ENCODE measurements at places on chromosomes 2 and 18.
A peak's percentile ranks its signal among the peaks of the same experiment; 100 is the strongest.

GRCh38 chr2:29105375-29105774, 9.8 kb upstream of the CLIP4 start:
- no peak for DNase-seq

GRCh38 chr2:159716857-159717256, 4.6 kb downstream of the MARCHF7 start:
- DNase-seq = no peak

DNA sequence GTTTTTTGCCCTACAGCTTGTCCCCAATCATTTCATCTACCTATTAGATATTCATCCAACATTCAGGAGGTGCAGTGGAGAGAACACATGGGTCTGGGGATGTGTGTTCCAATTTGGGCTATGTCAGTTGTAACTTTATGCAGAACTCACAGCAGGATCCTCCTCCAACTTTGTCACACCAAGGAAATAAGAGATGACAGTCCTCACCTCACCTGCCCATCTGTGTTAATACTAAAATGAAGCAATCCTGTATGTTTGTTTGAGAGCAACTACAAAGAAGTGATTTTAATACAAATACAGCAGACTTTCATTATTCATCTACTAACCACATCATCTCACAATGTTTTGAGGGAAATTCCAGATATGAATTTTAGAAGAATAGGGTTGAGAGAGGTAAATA, 126.7 kb downstream of the ARHGAP15 start:
- no peak for DNase-seq

DNA sequence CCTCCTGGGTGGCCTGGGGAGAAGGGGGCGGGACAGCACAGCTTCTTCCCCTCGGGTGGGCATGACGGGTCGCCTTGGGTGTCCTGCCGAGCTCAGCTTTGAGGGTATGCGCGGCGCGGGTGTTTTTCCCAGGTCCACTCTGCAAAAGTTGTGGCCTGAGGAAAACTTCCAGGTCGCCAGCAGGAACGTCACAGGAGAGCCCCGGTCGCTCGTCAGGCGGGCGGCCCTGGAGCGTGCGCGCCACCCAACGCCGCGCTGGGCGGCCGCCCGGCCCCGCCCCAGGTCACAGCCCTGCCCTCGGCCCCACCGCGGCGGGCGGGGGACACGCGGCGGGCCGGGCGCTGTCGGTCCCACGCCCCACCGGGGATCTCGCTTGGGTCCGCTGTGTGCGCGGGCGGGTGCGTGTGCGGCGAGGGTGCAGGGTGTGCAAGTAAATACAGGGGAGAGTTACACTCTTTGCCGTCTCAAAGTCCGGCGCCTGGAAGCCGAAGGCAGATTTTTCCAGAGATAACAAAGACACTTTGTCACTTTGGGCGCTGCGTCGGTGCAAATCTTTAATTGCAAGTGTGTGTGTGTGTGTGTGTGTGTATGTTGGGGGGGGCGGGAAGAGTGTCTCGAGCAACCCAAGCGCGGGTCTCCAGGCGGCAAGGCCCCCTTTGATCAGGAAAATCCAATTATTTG, 616 bp upstream of the SP5 start:
- no peak for DNase-seq

DNA sequence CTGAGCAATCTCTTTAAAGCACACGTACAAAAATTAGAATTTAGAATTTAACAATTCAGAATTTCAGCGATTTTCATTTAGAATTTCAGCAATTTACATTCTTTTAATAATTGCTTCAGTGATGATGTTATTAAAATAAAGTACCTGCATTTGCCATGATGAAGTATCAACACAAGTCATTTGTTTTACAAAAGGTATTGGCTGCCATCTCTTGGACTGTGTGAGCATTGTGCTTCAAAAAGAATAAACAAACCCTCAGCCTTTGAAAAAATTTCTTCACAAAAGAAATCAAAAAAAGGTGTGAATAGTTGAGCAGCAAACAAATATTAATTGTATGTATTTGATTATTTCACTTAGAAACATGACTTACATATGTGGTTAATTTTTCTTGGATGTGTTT, 27.1 kb upstream of the ZC3H15 start:
- no peak for DNase-seq

- no peak for DNase-seq
Observed at GRCh38 chr2:218984239-218985020, 554 bp downstream of the FEV start.

DNA sequence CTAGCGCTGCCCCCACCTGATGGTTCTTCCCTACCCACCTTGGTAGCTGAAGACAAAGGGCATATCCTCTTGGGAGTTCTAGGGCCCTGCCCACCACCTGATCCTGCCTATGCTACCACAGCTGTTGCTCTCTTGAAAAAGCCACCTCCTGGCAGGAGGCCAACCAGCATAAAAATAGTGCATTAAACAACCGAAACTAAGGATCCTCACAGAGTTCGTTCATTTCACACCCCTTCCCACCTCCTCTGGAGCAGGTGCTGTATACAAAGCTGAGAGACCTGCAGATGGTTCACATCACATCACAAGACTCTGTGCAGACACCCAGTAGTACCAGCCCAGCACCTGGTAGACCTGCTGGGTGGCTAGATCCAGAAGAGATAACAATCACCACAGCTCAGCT, 1348.0 kb upstream of the TMEFF2 start:
- DNase-seq = no peak

DNA sequence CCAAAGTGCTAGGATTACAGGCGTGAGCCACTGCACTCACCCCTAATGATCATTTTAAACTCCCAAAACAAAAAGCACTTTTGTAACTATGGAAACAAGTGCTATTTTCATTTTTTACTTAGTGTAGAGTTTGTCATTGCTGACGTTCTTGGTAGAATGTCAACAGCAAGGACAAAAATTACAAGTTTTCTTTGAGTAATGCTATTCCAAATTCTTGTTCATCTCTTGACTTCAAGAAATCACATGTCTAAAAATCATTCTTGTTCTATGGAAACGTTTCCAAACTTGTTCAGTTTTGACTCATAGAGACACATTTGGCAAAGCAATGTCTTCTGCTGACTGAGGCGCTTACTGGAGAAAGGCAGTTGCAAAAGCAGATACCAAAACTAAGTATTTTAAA, 82.6 kb downstream of the MBP start:
- DNase-seq = no peak

DNA sequence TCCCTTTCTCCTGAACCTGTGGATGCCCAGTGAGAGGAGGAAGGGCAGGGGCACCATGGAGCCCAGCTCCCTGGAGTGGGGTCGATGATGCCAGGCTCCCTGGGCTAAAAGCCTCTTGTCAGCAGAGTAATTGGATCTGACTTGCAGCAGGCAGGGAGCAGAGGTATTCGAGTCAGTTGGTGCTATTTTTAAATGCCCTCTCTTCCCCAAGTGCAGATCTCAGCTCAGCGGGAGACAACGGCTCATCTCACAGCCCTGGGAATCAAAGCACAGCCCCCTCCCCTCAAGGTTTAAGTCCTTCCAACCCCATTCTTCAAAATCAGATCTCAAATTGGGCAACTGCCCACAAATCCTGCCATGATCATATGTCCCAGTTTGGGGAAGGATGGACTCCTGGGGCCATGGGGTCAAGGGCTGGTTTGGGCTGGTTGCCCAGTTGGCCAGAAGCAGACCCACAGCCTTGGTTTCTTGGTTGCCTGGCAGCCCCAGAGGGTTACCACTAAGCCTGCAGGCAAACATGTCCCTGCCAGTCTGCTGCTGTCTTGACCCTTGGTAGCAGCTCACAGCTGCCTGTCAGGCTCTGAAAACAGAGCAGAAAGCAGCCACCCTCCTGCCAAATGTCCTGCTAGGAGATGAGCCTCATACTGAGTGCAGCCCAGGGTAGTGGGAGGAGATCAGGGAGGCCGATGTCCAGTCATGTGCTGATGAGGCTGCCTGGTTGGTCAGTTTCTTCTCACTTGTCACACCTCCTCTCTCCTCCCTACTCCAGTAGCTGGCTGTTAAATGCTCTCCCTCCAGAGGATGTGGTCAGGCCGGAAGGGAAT, 244.9 kb downstream of the LOXHD1 start:
- DNase-seq = no peak

GRCh38 chr2:178229927-178230326, 35.6 kb downstream of the OSBPL6 start:
- no peak for DNase-seq

GRCh38 chr2:133221398-133221797, 346.9 kb downstream of the NCKAP5 start:
- DNase-seq = no peak

GRCh38 chr2:235511187-235511661, 17.4 kb downstream of the AGAP1 start:
- no peak for DNase-seq

DNA sequence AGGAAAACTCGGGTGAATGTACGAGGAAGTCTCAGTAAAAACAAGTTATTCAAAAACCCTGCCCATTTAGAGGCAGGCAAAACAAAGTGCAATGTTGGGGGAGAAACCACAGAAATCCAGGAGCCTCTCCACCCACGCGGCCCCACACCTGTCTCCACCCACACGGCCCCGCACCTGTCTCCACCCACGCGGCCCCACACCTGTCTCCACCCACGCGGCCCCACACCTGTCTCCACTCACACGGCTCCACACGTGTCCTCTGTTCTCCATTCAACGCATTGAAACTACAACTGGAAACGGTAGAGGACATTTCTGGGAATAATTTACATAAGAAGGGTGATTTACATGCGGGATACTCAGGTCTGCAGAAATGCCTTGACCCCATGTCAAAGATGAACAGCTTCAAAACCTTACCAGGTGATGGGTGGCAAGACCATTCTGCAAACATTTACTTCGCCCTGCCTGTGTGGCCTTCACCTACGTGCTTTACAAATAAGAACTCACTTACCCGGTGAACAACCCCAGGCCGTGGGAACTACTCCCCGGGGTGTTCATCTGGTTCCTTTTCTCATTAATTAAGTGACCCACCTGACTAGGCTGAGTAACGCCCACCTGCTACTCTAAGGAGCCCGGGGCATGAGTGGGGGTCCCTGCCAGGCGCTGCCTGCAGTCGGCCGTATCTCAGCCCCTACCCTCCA, 100.4 kb downstream of the EIPR1 start:
- no peak for DNase-seq

DNA sequence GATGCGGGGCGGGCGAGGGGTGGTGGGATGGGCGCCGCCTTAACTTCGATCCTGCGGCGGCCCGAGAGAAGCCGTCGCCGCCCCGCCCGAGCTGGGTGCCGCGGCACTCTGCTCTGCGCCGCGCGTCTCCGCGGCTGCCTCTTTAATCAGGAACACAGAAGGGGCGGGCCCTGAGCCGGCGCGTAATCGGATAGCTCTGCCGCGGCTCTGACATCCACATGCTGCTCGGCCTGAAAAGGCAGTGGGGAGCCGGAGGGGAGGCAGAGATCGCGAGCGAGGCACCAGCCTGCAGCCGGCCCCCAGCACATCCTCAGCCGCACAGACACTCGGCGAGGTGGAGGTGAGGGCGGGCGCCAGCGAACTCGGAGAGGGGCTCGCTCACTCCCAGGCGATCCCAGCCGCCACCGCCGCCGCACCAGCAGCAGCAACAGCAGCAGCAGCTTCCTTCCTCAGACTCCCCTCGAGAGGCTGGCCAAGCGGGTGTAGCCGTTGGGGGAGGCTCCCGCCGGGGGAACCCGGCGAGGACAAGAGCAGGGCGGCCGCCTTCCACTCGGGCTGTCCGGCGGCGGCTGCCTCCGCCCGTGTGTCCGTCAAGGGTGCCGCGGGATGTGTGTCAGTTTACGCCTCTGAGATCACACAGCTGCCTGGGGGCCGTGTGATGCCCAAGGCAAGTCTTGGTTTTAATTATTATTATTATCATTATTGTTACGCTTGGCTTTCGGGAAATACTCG, at the start of gene NRP2:
Gene NRP2 (plus strand): TSS at position 263 of the 732 bp plus-strand sequence. CDS start 790 bp downstream, outside the sequence.
- DNase-seq = peak; percentile 6

- DNase-seq = no peak
Observed at GRCh38 chr2:98458667-98459380, 14.2 kb downstream of the INPP4A start.

GRCh38 chr2:946073-946948, 4.3 kb upstream of the SNTG2 start:
- no peak for DNase-seq

DNA sequence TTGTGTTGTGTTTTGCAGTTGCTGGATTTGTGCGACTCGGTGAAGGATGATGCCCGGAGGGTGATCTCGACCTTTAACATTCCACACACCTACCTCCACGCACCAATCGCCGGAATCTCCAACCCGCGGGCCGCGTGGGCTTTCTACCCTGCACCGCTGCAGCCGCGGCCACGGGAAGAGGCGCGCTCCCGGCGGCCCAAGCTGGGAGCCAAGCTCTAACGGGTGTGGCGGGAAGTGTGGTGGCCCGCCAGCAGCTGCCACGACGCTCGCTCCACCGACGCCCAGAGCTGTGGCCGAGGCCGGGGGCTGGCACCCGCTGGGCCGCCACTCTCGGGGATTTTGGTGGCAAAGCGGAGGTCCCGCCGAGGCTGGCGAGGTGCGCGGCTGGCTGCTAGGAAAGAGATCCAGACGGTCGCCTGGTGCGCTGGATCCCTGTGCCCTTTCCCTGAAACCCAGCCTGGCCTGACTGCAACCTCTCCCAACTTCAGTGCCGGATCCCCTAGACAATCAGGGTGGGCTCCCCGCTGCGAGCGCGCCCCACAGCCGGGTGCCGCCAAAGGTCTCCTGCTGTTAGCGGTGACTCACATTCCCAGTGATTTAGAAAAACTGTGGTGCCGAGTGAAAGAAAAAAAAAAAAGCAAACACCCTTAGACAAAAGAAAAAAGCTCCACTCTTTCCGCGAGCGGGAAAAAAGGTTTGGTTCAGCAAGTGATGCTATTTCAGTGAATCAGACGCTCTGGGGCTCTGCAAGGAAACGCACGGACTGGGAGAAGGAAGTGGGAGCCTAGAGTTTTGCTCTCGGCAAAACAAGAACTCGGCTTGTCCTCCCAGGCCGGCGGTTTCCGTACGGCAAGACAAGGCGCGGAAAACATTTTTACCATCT, 2.9 kb upstream of the BCL2L11 start:
- peak; percentile 7 for DNase-seq

- no peak for DNase-seq
Observed at GRCh38 chr2:120522151-120522751, 176.3 kb downstream of the INHBB start.

GRCh38 chr2:25246558-25247290, 78.3 kb upstream of the POMC start:
- DNase-seq = no peak

DNA sequence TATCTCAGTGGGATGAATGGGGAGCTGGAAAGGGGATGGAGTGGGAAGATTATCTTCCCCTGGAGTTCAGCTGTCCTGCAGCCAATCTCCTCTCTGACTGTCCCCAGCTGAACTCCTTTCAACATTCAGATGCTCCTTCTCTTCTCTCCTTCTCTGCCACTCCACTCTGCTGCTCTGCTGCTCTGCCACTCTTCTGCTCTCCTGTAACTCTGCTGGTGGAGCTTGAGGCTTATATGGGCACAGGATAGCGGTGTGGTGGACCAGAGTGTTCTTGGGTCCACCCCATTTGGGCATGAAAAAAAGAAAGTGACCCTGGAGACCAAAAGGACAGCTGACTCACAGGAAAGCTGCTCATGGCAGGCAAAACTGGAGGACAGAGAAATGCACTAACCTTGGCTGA, 26.6 kb downstream of the FAHD2B start:
- no peak for DNase-seq

GRCh38 chr2:20052229-20052851, 912 bp upstream of the LAPTM4A start:
- no peak for DNase-seq
